ENCODE measurements at places on chromosomes 4 and X. TPM values are rescaled to one million over a fixed set of nuclear protein-coding genes. Genes with fewer than 3 reads are reported as not detected.

DNA sequence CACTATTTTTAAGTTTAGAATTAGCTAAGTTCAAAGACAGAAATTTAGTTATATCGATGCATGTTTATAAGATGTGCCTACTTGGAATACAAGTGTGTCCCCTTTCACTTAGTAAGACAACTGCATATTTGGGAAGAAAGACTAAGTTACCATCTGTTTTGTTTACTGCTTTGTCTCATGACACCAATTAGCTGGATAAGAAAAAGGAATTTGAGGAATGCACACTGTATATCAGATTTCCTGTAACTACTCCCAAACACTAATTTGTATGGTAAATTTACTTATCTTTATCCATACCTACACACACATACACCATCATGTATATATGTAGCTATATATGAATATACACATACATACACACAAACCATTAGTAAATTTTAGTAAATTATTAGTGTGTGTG lies 1442.8 kb upstream of the IGFBP7 start:
- DNase-seq = no peak

DNA sequence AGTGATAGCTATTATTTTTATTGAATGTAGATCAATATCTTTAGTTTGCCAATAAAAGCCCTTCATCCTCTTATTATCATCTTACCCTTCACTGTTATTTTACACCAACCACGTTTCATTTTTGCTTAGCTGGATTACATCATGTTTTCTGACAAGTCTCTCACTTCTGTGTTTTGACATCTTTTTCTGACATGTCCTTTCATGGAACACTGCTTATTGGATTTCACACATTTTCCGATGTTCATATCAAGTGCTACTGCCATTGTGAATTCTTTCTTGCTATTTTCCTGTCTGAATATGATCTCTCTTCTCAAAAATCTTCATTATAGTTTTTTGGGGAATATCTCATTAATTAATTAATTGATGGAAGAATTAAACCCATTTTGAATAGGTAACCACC lies 48.5 kb upstream of the AGA start:
- no peak for DNase-seq

GRCh38 chr4:153207027-153207426 lies 2.8 kb downstream of the TRIM2 start:
- no peak for DNase-seq

DNA sequence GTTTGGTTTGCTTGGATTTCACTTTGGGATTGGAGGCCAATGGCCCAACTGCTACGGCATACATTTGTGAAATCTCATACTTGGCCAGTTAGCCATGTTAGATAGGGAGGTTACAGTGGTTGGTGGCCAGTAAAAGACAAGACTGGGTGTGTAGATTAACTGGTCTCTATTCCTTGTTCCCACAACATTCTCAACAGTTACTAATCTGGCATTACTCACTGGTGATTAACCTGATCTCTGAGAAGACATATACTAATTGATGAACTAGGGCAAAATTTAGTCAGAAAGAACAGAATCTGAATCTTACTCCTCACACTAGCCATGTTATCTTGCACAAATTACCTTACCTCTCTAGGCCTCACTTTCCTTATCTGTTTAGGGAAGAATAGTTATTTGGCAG lies 33.4 kb downstream of the GATB start:
- DNase-seq = no peak

BANK1 gene
- polyA plus RNA-seq = 2.6 TPM

DNA sequence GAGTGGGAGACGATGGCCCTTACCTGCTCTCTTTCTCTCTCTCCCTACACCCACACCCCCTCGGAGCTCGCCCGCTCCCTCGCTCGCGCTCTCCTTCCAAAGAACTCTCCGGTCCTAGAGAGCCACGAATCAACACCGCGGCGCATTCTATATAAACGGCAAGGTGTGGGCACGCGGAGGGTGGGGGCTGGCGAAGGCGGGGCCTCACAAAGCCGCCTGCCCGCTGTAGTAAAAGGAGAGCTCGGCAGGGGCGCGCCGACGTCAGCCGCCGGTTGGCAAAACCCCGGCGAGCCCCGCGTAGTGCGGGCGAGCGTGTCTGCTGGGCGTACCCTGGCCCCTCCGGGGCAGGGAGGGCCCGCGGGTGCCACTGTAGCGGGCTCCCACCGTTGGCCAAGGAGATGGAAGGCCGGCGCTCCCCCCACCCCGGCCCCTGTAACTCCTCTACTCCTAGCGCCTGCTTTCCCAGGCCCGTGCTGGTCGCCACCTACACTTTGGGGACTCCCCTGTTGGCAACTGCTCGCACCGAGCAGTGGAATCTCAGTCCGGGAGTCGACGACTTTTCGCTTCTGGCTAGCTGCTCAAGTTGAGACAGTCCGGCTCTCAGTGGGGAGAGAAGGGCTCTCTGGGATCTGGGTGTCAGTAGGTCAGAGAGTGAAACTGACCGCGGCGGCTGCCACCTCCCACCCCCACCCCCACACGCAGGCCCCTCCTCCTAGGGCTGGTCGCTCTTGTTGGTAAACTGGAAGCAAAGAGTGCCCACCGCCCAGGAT lies 325.5 kb upstream of the F9 start:
- DNase-seq = no peak

GRCh38 chrX:13741695-13742094 lies 7.1 kb downstream of the OFD1 start:
- no peak for DNase-seq

DNA sequence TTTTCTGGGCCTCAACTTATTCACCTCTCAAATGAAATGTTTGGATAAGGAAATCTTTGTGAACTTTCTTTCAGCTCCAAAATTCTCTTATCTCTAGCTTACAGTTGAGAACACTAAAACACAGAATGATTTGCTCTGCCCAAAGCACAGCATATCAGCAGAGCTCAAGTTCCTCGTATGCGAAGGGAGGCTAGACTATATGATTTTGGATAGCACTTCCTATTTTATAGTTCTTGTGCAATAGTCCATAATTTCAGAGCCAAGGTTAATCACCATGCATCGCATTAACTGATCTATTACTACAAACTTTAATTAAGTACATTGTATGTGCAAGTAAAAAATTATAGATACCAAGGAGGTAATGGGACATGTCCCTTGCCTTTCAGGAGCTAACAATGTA lies 27.0 kb upstream of the KLHL13 start:
- DNase-seq = no peak

FRG2 gene
- 0.06 TPM for polyA plus RNA-seq

RRH gene
- polyA plus RNA-seq = 0.77 TPM

BEND2 gene
- 0.06 TPM for polyA plus RNA-seq

- peak; percentile 24 for DNase-seq
These were observed 9.6 kb upstream of the AMTN start for GRCh38 chr4:70508801-70509200.

GRCh38 chrX:110172215-110172614 lies 145.7 kb downstream of the AMMECR1 start:
- no peak for DNase-seq
